Right ventricle myocardium superior (tissue), 1 donor: ENCODE measurements at places on chromosomes 2 and 18. TPM values are rescaled to one million over a fixed set of nuclear protein-coding genes. Genes with fewer than 3 reads are reported as not detected.

GRCh38 chr2:20532634-20533437, 86.0 kb downstream of the RHOB start:
- no peak for DNase-seq

DNA sequence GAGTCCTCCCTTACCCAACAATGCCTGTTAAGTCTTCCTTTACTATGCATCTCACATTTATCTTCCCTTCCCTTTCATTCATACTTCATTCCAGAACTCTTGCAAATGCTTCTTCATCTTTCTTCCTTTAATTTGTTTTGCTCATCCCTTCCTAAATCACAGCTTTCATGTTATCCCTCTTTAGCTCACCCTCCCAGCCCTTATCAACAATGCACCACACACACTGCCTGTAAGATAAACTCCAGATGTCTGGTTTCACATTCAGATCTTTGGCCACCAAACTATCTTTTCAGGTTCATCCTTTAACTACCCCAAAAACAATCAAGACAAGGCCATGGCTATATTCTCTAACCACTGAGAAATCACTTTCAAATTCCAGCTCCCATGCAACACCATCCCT, 3.4 kb downstream of the CCDC93 start:
- no peak for DNase-seq

- peak; percentile 43 for DNase-seq
Measured at GRCh38 chr2:12057436-12058166, 311.2 kb downstream of the LPIN1 start.

The PSMG2 gene
- 42.6 TPM for total RNA-seq

- no peak for DNase-seq
Measured at GRCh38 chr2:114642166-114642770, 199.8 kb downstream of the DPP10 start.

DNA sequence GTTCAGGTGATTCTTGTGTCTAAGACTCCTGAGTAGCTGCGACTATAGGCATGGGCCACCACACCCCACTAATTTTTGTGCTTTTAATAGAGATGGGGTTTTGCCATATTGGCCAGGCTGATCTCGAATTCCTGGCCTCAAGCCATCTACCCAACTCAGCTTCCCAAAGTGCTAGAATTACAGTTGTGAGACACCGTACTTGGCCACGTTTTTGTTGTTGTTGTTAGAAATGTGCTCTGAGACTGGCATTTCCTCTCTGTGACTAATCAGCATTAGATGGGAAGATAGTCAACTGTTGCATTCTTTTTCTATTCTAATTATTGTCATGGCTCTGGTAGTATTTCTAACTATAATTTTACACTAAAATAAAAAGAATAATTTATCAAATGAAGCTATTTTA, 191.7 kb downstream of the CAMKMT start:
- DNase-seq = no peak

GRCh38 chr2:110979471-110980338, 141.0 kb upstream of the BCL2L11 start:
- DNase-seq = no peak
